ENCODE measurements at places on chromosomes 12 and 14.

GRCh38 chr12:99387661-99388060 lies 259.9 kb upstream of the GARIN6 start:
- DNase-seq, result no peak

GRCh38 chr12:78018171-78018910 lies 187.6 kb downstream of the NAV3 start:
- DNase-seq, result no peak

- no peak for DNase-seq
These were observed 178.2 kb downstream of the PIK3C2G start for GRCh38 chr12:18439541-18439940.

DNA sequence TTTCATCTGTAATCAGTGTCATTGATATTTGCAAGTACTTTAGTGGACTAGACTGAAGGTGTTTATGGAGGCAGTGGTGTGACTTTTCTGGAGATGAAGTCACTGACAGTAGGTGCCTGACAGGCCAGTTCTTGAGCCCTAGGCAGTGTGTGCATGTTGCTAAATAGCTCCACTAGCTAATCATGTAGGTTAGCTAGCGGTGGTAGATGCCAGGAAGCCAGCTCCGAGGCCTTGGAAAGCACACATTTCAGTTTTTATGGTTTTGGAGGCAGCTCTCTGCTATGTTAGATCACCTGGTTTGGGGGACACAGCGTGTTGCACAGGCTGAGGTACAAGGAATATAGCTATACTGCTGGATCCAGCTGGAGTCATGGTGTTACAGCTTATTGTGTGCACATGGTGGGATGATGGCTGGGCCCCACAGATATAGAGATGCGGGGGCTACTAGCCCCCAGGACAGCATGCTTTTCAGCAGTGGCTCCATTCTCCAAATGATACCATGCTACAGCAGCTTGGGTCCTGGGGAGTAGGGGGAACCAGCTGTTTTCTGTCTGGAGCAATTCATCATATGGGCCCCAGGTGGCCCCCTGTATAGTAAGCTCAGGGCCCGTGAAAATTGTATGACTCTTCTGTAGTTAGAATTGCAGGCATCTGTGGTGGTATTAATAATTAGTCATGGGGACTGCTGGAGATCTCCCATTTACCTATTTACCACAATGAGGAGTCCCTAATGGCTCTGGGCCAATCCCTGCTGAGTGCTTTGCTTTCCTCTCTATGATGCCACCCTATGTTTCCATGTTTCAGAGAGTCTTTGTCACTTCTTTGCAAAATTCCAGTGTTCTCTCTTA lies 367.2 kb upstream of the LMO3 start:
- no peak for DNase-seq

GRCh38 chr12:88111074-88111652 lies 30.7 kb downstream of the CEP290 start:
- DNase-seq, result no peak

- no peak for DNase-seq
These were observed 3.8 kb downstream of the POMT2 start for GRCh38 chr14:77316872-77317301.

- DNase-seq, result no peak
These were observed 613 bp downstream of the DUSP16 start for GRCh38 chr12:12562016-12562483.

DNA sequence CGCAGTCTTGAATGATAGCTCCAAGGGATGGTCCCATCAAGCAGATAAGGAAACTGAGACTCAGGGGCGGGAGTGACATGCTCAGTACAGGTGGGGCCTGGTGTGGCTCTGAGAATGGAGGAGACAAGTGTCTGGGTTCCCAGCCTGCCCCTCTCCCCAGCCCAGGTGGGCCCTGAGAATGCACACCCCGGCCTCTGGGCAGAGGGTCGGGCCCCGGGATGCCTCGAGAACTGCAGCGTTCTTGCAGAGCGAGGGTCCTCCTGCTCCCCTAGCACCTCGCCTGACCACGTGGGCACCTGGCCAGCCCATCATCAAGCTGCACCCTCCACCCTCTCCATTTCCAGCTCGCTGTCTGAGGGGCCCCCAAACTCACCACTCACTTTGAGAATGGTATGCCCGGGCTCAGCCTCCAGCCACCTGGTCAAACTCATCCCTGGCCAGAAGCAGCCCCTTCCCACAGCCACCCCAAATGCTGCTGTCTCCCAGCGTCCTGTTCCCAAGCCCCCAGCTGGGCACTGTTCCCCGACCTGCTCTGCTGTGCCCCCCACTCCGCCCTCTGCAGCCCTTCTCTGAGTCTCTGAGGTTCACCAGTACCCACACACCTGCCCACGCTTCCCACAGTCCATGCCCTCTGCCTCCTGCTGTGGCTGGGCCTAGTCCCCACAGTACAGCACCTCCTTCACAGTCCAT lies 44.3 kb downstream of the CYP46A1 start:
- DNase-seq, result no peak

GRCh38 chr14:79573486-79573885 lies 637.8 kb downstream of the DIO2 start:
- no peak for DNase-seq

DNA sequence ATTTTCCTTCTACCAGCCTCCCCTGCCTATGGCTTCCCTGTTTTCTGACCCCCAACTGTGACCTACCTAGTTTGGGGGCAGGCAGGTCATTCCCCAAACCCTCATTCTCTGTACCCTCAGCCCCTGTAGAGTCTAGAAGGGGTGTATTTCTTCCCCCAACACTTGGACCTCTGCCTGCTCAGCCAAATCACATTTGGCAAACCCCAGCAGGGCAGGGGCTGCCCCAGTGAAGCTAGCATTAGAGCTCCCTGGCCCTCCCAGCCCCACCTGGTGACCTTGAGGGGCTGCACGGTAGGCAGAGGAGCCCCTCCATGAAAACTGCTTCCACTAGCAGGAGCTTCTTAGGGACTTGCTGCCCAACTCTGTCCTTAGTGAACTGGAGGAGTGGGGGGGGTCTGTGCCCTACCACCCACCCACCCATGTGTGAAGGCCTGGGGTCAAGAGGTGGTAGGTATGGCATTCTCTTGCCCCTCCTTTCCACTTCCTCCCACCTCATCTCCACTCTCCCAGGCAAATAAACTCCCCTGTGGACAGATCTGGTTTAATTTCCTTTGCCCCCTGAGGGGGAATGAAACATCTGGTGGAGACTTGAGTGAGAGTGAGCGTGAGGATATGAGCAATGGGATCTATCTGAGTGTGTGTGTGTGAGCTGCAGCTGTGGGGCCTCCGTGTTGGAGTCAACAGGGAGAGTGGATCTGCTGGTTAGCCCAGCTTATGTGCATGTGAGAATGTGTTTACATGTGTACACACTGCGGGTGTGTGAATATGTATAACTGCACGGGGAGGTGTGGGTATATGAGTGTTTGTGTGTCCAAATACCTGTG lies 1.6 kb downstream of the NXPH4 start:
- DNase-seq, result no peak

GRCh38 chr12:118685983-118686607 lies 295.2 kb upstream of the SRRM4 start:
- no peak for DNase-seq

DNA sequence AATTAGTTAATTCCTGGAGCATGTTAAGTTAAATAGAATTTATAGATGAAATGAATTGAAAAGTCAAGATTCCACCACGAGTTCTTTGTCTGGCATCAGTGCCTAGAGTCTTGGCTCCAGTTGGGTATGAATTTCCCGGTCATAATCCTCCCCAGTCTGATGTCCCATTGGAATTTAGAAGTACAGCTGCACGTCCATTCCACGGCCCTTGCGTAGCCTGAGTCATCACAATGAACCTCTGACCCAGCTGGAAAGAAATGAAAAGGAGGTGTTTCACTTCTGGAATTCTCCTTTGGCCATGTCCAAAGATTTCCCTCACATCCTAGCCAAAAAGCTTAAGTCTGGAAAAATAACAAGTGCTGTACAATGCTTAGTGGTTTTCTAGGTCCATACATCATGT lies 122.7 kb downstream of the KICS2 start:
- DNase-seq, result no peak

GRCh38 chr12:119176267-119177055 lies 2.3 kb upstream of the HSPB8 start:
- no peak for DNase-seq

DNA sequence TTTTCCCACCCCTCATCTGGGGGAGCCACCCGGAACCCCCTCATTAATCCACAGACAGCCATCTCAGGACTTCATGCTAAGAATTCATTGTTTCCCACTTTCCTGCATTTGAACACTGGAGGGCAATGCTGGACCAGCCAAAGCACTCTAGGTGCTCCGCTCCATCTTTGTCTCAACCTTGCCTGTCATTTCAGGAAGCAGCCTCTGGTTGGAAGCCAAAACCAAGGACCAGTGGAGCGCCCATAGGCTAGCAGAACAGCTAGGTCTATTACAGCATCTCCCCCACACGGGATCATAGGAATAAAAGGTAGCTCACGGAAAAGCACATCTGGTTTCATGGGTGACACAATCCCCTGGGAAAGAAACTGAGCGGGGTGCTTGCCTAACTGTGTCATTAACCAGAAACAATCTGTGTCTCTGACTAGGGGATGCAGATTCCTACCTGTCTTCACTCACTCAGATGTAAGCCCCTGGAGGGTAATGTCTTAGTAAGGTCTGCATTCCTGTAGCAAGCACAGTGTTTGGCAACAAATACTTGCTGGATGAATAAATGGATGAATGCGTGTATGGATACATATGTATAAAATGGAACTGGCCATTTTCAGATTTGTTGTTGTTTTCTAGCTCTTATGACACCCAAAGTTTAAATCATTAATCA lies 197.0 kb downstream of the DAD1 start:
- DNase-seq, result peak; percentile 28

DNA sequence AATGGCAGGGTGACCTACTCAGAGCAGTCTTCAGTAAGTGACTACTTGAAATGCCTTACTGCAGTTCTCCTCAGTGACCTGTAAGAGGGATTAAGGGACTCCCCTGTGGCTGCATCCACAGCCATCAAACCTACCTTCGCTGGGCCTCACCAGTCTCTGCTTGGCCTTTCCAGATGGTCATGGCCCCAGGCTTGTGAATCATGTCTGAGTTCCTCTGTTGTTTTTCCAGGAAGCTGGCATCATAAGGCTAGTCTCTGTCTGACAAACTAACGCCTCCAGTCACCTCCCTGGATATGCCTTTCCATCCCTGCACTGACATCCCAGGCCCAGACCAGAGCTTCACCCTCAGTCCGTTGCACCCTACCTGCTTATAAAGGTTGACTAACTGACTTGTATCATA lies 14.0 kb downstream of the RNASE2 start:
- DNase-seq, result no peak

GRCh38 chr12:64077922-64078321 lies 144.2 kb downstream of the KICS2 start:
- DNase-seq, result no peak

- peak; percentile 30 for DNase-seq
These were observed 5.5 kb downstream of the DNAH10 start for GRCh38 chr12:123767613-123768012.

- DNase-seq, result no peak
These were observed 356.4 kb upstream of the SEL1L start for GRCh38 chr14:81890020-81890419.

DNA sequence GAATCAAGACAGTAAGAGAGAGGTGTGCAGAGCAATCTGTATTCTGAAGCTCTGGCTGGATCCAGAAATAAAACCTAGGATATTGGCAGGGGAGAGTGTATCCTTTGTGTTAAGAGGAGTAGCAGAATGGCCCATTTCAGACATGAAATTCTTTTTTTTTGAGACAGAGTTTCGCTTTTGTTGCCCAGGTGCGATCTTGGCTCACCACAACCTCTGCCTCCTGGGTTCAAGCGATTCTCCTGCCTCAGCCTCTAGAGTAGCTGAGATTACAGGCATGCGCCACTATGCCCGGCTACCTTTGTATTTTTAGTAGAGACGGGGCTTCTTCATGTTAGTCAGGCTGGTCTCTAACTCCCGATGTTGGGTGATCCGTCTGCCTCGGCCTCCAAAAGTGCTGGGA lies 6.1 kb upstream of the SRGAP1 start:
- DNase-seq, result no peak

- no peak for DNase-seq
These were observed 49.4 kb downstream of the CCNK start for GRCh38 chr14:99530407-99531155.

DNA sequence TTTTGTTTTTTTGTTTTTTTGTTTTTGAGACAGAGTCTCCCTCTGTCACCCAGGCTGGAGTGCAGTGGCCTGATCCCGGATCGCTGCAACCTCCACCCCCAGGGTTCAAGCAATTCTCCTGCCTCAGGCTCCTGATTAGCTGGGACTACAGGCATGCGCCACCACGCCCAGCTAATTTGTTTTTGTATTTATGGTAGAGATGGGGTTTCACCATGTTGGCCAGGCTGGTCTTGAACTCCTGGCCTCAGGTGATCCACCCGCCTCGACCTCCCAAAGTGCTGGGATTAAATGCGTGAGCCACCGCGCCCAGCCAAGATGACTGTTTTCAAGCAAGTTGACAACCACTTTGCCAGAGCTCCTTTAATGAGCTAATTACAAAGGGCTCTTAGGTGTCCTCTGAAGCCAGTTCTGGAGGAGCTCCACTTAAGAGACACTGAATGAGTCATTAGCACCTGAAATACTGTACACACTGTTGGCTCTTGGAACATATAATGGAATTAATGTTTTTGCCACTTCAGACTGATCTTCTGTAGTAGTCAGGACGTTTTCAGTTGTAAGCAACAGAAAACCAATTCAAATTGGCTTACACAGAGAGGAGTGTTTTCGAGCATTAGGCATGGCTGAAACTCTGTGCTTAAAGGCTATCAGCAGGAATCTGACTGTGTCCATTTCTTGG lies 55.4 kb upstream of the MED13L start:
- no peak for DNase-seq

Measured in GM18507 (cell line).